ENCODE measurements at places on chromosomes 6 and 20.

- no peak for DNase-seq
These were observed 338.2 kb downstream of the SOX4 start for GRCh38 chr6:21931641-21932335.

GRCh38 chr6:10779076-10779475 lies 31.5 kb downstream of the TMEM14B start:
- no peak for DNase-seq

- DNase-seq = peak; percentile 39
These were observed 30.8 kb upstream of the COL21A1 start for GRCh38 chr6:56278171-56278591.

GRCh38 chr6:128605961-128606360 lies 85.6 kb upstream of the PTPRK start:
- DNase-seq = no peak

DNA sequence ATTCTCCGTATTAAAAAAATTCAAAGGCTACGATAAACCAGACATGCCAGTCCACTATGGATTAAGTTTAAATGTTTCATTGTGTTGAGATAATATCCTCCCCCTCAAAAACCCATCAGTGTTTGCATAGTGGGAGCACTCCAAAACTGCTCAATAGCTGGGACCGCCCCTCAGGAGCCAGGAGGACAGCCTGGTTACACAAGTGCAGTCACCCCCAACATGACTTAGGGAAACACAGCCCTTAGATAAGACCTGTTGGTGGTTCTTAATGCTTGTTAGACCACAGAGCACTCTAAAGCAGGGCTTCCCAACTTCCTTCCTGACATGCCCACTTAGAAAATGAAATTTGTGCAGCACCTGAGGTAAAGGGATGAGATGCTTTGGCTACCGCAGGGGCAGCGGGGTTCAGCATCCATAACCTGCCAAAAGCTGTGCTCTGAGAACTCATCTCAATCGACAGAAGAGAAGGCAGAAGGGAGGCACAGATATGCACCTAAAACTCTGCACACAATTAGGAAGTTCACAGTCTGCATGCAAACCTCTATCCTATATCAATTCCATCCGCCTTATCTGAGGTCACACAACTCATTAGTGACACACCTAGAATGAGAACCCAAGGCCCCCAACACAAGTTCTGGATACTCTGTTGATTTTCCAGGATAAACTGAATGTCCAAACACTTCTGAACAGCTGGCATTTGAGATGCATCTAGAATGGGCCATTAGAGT lies 74.3 kb downstream of the RALGAPA2 start:
- no peak for DNase-seq

- no peak for DNase-seq
These were observed 306.5 kb upstream of the HS3ST5 start for GRCh38 chr6:114649298-114649697.

DNA sequence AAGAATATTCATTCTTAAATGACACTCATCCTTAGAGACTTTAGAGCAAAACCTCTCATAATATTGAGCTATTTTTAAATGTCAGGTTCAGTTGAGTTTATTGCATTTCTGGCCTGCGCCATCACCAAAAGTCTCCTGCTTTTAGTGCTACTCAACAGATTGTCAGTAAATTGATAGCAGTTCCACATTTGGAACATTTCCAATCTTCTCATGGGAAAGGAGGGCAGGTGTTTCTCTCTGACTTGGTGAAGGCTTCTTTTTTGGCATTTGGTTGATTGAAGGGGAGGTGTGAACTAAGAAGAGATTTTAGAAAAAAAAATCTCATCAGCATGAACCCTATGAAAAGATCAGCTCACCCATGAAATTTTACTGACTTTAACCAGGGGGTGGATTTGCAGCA lies 125.9 kb upstream of the INSM1 start:
- DNase-seq = no peak

- peak; percentile 69 for DNase-seq
These were observed 613.0 kb downstream of the UTRN start for GRCh38 chr6:144898052-144898689.

- no peak for DNase-seq
These were observed 18.8 kb downstream of the HEBP2 start for GRCh38 chr6:138422861-138423260.

DNA sequence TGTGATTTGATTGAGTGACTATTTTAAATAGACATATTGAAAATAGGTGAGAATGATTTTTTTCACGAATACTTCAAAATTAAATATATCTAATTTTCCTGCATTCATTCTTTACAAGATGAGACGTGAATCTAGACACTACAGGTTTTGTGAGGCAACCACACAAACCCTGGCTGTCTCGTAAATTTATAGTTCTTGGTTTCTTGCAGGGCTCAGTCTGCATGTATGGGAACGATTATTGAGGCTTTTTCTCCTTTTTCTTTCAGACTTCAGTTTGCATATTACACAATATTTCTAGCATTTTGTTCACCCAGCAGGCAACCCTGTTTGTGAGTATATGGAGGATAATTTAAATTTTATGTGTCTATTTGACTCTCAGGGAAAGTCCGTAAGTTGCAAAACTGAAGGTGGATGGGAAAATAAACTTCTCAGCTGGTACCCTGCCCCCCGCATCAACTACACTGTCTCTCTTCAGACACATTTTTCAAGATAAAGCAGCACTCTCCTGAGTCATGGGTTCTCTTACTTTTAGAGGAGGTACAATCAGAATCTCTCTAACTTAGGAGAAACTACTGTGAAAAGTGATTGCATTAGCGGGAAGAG lies 1349.3 kb downstream of the GRIK2 start:
- DNase-seq = no peak

- peak; percentile 92 for DNase-seq
These were observed 57.9 kb upstream of the MANEA start for GRCh38 chr6:95519228-95520037.

GRCh38 chr6:108004861-108005260 lies 46.9 kb upstream of the SEC63 start:
- no peak for DNase-seq

- DNase-seq = no peak
These were observed 5.5 kb upstream of the MYLK2 start for GRCh38 chr20:31813611-31814010.

DNA sequence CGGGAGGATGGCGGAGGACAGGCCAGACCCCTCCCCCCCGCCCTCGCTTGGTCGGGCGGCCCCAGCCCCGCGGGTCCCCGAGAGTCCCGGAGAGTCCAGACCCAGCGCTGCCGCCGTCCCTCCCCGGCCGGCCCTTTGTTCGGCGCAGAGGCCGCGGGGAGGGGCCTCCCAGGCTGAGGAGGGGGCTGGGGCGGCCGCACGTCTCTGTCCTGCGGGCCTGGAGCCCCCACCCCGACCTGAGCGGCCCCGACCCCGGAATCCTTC lies 806 bp downstream of the KCNQ2 start:
- DNase-seq = no peak

DNA sequence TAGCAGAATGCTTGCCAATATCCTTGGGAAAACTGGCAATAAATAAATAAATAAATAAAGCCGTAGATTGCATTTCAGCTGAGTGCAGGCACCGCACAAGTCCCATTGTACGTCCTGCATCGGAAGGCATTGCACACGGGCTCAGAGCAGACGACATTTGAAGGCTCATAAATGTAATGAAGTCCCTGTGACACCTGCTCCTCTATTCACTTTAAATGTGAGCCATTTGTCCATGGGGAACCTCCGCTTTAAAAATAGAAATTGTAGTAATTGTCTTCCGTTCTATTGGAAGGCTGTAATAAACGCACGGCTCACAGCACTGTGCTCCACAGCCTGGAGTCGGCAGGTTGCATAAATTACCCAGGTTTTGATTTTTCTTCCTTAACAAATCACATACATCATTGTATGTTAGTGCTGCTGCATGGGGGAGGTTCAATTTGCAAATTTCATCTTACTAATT lies 32.6 kb downstream of the MYT1 start:
- no peak for DNase-seq

DNA sequence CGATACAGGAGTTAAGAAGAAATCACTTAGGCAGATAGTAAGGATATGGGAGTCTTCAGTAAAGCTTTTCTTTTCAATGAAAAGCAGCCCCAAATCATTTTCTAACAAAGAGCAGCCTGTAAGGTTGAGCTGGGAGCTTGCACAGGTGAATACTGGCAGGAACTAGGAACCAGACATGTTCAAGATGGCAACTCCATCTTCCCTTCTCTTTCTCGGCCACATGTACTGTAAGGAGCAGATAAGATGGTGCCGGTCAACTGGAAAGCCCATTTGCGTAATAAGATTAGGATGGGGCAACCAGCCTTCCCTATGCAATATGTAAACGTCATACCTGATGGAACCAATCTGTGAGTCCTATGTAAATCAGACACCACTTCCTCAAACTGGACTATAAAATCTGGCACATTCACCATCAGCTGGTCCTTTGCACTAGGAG lies 46.2 kb upstream of the RNGTT start:
- no peak for DNase-seq

DNA sequence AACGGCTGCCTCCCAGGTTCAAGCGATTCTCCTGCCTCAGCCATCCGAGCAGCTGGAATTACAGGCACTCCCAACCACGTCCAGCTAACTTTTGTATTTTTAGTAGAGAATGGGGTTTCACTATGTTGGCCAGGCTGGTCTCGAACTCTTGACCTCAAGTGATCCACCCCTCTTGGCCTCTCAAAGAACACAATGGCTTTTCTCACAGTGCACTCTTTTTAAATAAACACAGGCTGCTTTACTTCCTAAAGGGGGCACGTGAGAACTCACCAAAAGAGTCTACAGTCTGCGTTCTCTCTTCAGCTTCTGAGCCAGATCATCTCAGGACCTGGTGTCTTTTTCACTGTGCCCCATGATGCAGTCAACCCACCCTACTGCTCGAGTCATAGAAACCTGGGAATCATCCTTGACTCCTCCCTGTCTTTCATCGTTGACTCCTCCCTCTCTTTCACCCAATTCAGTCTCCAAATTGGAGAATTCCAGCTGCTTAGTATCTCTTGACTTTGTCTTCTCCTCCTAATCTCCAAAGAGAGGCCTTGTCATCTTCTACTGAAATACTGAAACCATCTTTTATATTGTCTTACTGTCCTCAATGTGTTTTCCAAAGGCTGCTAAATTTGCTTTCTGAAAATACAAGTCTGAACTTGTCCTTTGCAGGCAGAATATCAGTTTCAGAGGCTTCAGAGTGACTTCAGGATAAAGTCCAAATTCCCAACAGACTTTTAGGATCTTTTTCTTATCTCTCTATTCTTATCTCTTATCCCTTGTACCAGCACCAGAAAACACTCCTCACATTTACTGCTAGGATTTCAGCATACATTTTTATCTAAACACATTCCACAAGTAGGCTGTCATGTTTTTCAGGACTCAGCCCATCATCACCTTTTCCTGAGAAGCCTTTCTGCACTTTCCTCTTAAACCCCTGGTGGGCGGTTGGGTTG lies 323.4 kb downstream of the SYNE1 start:
- peak; percentile 3 for DNase-seq

- DNase-seq = no peak
These were observed 62.7 kb downstream of the DLGAP4 start for GRCh38 chr20:36368869-36369268.

DNA sequence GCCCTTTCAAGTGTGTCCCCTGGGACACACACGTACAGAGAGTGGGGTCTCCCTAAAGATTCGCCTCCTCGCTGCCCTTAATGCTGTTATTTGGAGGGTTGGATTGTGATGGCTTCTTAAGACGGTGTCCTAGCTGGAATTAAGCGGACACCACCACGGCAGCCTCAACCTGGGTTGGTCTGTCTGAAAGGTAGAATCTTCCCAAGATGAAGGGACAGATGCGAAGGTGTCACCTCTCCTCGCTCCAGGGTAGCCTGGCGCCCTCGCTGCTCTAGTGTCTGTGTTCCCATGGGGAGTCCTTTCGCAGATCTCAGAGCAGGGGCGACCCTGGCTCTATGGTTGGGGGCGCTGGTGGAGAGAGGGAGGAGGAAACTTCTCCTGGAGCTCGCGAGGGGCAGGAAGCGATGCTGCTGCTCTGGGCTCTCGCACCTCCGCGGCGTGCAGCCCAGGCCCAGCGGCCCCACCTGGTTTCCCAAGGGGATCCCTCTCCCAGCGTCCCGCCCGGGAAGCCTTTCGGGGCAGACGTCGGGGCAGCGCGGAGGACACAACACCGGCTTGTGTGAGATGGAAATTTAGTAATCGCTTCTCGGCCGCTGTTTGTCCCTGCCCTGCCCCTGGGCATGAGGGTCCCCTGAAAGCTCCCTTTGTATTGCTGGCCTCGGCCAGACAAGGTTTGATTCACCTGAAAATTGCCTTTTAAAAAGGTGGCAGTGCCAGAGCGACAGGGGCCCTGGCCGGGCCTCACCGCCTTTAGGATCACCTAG lies 1.7 kb downstream of the RSPO3 start:
- DNase-seq = peak; percentile 4

DNA sequence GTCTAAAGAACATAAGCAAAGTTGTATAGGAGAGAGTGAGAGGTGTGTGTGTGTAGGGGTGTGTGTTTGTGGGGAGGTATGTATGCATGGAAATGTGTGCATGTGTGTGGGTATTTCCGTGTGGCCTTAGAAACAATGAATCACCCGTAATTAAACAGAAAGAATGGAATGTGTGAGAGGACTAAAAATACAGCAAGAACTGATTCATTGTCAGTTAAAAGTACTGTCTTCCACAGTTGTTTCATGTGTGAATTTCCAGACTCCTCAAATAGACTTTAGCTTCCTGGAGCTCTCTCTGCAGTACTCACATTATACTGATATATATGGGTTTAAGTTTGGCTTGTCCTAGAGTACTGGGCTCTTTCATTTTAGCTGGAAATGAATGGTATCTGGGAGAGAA lies 145.7 kb downstream of the RIMS1 start:
- peak; percentile 75 for DNase-seq

DNA sequence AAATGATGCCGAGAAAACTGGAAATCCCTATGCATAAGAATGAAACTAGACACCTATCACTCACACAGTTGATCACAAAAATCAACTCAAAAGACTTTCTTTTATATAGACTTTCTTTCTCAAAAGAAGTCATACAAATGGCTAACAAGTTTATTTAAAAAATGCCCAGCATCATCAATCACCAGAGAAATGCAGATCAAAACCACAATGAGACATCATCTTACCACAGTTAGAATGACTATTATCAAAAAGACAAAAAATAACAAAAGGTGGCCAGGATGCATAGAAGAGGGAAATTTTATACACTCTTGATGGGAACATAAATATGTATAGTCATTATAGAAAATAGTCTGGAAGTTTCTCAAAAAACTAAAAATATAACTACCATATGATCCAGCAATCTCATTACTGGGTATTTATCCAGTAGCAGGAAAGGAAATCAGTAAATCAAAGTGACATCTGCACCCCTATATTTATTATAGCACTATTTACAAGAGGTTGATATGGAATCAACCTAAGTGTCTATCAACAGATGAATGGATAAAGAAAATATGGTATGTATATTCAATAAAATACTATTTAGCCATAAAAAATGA lies 3.4 kb upstream of the RNF217 start:
- DNase-seq = peak; percentile 60
